ENCODE measurements at places on chromosomes 16 and 17. TPM values are rescaled to one million over a fixed set of nuclear protein-coding genes. Genes with fewer than 3 reads are reported as not detected.

Gene GAA
- 56.4 TPM for total RNA-seq

Gene DNAAF1
- total RNA-seq, result under 0.01 TPM

Gene CCNF
- total RNA-seq, result 16.1 TPM

Gene KRTAP4-6
- total RNA-seq, result not detected

Gene CCL4
- total RNA-seq, result not detected

Data from placental epithelial cell (primary cell).